ENCODE measurements at places on chromosomes 1 and 21. TPM values are rescaled to one million over a fixed set of nuclear protein-coding genes. Genes with fewer than 3 reads are reported as not detected.

GRCh38 chr1:60065199-60065598 is 8.4 kb downstream of the C1orf87 start:
- no peak overlapping the region for H3K4me3 ChIP-seq
- no peaks in the 10 kb centered on the region for H3K4me1 ChIP-seq
- H3K36me3 ChIP-seq: no peaks in the 10 kb centered on the region
- no peak for DNase-seq
- no peak overlapping the region for H3K27ac ChIP-seq

DNA sequence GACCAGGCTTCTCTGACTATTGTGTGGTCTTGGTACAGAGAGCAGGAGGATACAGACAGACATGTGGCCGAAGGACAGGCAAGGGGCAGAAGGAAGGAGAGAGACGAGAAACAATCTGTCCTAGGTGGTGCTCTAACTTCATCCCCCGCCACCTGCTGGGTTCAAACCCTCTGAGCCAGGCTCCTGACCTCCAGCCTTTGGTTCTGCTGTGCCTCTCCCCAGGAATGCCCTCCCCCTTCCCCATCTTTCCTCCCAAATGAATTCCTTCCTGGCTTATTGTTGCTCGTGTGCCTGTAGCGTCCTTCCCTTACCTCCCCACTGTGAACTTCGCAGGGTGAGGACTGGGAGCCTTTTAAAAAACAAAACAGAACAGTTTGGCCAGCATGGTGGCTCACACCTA is 5.4 kb downstream of the TCEA3 start:
- no peak overlapping the region for H3K27ac ChIP-seq
- DNase-seq: no peak
- H3K27me3 ChIP-seq: peaks cover 2% of the 10 kb centered on the region

Gene FCGR1A
- total RNA-seq: 1.2 TPM

Gene ASPM
- total RNA-seq: 55.9 TPM
